ENCODE measurements at places on chromosomes 7 and 10.

DNA sequence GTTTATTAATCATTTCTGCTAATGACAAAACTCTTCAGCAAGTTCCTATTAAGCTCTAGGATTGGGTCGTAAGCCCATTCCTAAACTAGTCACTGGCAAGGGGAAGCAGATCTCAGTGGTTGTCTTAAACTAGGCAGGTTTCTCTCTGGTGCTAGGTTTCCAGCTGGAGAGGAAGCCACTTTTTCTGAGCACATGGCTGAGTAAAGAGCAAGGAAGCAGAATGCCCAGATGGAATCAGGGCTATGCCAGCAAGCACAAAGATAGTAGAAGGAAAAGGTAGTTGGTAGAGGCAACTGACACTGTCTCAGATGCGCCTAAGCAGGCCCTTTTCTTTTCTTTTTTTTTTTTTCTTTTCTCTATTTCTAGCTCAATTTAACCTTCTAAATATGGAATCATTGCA lies 224.9 kb downstream of the EXOC4 start:
- peak; percentile 94 for DNase-seq

DNA sequence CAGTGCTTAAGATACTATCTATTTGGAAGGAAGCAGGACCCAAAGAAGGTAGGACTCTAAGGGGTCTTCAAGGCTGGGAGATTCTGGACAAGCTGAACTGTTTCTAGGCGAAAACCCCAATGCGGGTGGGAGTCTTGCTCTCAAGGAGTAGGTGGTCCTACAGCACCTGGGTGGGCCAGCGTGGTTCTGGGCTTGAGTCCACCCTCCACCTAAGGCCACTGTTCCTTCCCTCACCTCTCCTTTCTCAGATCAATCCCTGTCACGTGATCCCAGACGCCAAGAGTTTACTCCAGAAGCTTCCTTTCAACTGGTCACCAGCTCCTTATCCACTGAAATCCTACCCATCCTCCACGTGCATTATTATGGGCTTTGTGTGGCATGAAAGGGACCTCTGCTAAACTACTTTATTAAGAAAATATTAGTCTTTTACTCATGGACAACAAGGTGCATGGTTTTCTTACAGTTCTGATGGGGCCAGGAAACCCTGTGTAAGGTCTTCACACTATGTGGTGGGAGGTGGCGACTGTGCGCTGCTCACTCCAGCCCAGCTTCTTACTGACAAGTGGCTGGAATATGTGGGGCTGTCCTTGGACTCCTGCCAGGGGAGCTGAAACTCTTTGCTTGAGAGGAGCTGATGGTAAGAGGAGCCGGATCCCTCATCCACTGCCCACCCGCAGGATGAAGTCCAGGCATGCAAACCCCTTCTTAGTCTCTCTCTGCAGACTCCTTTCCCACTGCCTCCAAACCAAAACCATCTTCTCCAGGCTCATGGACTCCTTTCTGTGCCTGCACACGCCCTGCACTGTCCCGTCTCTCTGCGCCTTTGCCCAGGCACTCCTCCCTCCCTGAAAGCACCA lies 1.6 kb downstream of the ZNF746 start:
- DNase-seq: peak; percentile 53

DNA sequence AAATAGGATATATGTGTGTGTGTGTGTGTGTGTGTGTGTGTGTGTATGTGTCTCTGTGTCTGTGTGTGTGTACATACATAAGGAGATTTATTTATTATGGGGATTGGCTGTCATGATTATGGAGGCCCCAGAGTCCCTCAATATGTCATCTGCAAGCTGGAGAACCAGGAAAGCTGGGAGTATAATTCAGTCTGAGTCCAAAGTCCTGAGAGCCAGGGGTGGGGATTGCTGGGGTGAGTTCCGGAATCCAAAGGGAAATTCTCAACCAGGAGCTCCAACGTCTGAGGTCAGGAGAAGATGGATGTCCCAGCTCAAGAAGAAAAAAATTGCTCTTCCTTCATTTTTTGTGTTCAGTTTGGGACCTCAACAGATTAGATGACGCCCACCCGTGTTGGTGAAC lies 50.7 kb upstream of the PLPP4 start:
- no peak for DNase-seq

DNA sequence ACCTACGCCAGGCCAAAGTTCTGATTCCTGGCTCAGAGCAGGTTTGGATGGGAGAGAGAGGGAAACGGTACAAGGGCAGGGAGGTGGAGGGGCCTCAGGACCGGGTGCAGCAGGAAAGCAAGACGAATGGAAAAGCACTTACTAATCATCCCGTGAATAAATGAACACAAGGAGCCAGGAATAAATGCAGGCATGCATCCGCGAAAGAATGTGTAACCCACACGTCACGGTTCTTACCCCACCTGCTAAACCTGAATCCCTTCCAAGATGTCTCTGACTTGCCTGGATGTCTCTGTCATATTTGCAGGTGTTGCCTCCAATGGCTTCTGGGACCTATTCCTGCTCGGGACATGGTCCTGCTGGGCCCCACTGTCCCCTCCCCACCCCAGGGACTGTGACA lies 335.2 kb upstream of the RNF32 start:
- DNase-seq: no peak

- DNase-seq: no peak
Observed at GRCh38 chr7:132485600-132486273, 90.5 kb downstream of the PLXNA4 start.

- no peak for DNase-seq
Observed at GRCh38 chr7:23373151-23374004, 74.2 kb downstream of the MALSU1 start.

DNA sequence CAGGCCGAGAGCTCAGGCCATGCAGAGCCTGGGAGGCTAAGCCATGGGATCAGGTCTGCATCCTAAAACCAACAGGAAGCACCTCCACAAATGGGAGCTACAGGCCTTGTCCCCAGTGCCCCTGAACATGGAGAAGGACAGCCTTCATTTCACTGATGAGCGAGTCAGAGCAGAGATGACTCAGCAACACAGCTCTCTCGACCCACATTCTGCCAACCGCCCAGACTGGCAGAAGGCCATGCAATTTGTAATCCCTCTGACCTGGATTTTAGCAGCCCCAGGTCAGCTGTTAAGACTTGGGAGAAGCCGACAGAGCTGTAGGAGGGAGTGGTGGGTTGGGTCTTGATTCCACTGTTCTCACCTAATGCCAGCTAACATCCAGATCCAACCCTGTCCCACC lies 25.5 kb downstream of the VOPP1 start:
- DNase-seq: peak; percentile 93

GRCh38 chr10:4181621-4182049 lies 396.6 kb upstream of the KLF6 start:
- DNase-seq: no peak

DNA sequence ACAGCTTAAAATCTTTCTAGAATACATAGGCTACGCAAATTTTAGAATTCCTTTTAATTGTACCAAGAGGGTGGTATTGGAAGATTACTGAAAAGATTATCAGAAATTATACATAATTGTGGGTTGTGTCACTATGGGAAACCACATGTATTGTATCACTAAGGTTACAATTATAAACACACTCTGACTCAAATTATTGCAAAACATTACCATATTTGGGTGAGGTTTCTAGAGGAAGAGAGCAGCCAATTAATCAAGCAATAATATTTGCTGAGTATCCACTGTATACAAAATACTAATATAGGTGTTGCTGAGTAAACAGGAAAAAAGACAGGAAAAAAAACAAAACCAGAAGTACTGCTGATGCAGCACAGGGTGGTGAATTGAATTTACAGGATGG lies 3.1 kb upstream of the CAPZA2 start:
- no peak for DNase-seq

DNA sequence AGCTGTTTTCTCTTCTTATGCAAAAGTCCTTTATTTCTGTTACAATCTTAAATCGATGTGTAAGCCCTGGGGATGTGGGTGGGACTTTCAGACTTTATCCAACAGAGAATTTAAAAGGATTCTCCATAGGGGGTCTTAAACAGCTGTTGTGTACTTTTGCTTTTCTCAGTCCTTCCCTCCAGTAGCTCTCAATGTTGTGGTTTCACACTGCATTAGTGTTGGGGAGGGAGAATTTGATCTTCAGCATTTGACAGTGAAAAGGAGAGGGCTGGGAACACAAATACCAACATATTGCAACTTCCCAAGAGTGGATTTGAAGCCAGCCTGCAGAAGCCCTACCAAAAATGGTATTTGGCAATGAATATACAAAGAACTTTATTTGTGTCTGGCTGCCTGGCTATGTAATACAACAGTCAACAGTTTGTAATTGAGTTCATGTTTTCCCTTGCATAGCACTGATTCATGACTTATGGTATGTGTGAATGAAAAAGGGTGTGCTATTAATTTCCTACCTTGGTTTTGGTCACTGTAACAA lies 80.1 kb upstream of the CAPZA2 start:
- no peak for DNase-seq

DNA sequence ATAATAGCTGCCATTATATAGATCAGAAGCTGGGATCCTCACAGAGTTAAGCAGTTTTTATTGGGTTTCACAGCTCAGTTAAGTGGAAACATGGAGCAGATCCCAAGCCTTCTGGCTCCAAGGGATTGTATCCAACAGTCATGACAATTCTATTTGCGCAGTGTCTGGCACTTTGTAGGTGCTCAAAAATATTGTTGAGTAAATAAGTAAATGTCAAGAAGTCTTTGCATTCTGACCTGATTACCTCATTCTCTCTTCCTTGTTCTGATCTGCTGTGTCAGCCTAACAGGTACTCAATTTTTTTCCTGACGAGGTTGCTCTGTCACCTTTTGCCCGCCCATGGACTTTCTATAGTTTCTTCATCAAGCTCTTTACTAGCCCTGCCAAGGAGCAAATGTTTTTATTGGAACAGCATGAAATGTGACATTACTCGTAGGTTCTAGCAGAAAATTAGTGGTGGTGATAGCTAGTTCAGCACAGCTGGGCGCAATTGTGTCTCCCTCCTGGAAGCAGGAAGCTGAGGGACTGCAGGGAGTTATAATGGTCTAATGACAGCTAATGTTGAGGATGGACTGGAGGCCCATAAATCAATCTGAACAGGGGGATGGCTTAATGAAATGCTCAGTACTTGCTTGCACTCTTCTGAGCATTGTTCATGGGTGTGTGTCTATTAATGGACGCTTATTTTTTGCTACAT lies 680.2 kb downstream of the CCSER2 start:
- no peak for DNase-seq

DNA sequence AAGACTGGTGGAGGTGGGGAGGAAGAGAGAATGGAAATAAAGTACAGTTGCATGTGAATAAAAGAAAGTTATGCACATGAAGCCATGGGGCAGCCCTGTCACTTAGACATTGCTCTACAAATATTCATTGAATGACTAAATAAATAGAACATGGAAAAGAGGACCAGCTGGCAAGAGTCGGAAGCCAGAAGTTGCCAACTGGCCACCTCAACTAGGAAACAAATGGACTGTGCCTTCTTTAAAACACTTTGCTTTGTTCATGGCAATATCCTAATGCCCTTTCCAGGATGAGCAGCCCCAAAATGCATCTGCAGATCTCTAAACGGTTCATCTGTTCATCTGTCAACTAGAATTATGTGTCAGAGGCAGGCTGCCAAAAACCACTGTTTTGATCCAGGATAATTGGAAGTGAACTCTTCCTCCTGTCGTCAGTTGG lies 157.3 kb downstream of the NOC3L start:
- no peak for DNase-seq

DNA sequence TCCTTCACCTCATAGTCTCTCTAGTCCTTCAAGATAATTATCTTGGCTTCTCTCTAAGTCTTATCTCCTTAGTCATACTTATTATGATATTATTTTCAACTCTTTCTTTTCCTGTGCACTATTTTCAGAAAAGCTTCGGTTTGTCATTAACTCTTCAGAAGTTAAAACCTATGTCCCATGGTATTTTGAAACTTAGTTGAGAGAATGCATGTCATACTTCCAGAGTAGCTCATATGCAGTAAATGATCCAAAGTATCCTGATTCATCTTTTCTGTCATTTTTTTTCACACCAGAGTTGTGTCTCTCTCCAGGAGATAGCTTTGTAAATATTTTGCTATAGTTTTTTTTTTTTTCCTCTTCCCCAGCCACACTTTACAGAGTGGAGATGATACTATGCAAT lies 1008.6 kb downstream of the NRG3 start:
- no peak for DNase-seq

- no peak for DNase-seq
Observed at GRCh38 chr10:111112333-111112732, 35.5 kb downstream of the ADRA2A start.

DNA sequence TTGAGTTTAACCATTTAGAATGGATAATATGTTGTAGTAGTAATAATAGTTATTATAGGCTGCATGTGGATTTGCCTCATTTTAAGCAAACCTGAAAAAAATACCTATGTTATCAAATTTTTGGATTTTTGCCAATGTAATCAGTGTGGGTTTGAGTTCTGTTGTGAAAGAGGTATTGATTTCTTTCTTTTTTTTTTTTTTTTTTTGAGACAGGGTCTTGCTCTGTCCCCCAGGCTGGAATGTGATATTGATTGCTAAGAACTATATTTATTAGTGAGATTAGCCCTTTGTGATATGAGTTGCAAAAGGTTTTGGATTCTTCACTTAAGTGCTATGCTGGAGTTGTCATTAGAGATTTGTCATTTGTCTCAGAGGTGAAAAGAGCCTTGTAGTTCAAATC lies 124.4 kb downstream of the ST7 start:
- no peak for DNase-seq

All from cerebellar cortex (tissue), 1 donor.